ENCODE measurements at places on chromosomes 4 and X.

DNA sequence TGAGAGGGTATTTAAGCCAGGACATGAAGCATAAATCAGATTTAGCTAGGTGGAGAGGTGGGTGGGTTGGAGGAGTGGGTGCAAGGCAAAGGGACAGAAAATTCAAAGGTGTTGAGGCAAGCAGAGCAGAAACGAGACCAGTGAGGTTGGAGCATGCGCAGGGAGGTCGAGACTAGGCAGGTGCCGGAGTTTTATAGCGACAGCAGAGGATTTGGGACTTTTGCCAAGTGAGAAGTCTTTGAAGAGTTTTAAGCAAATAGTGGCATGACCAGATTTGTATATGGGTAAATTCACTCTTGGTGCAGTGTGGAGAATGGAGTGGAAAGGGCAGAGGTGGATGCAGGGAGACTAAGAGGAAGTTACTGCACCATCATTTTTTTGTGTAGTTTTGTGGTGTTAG lies 107.0 kb upstream of the TLR2 start:
- DNase-seq = no peak

DNA sequence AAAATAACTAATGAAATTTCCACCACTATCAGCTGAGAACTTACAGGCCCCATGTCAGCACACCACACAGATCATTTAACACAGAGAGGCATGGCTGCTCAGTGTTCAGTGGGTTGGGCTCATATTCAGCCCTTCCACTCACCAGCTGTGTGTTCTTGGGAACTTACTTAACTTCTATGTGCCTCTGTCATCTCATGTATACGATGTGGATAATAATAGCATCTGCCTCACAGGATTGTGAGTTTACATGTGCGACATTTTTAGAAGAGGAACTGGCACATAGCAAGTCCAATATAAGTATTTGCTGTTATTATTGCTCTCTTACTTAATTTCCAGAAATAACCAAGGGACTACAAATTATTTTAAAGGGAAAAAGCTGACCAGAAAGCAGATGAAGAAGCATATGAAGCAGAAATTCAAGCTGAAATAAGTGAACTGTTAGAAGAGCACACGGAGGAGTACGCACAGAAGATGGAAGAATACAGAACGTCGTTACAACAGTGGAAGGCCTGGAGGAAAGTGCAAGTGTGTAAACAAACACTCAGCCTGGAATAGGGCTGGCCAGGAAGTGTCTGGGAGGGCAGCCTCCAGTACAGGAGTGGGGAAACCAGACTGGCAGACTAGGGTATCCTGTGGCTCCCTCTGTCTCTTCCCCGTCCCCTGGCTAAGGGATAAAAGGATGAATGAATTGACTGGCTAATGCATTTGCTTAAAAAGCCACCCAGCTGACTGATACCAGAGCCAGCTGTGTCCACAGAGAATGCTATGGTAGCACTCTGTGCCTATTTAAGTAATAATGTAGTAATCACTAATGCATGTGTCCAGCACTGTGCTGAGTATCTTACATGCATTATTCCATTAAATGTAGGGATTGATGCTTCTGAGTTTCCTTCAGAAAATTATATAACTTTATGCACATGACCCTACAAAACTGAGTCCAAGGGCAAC lies 67.1 kb downstream of the CC2D2A start:
- DNase-seq = no peak

DNA sequence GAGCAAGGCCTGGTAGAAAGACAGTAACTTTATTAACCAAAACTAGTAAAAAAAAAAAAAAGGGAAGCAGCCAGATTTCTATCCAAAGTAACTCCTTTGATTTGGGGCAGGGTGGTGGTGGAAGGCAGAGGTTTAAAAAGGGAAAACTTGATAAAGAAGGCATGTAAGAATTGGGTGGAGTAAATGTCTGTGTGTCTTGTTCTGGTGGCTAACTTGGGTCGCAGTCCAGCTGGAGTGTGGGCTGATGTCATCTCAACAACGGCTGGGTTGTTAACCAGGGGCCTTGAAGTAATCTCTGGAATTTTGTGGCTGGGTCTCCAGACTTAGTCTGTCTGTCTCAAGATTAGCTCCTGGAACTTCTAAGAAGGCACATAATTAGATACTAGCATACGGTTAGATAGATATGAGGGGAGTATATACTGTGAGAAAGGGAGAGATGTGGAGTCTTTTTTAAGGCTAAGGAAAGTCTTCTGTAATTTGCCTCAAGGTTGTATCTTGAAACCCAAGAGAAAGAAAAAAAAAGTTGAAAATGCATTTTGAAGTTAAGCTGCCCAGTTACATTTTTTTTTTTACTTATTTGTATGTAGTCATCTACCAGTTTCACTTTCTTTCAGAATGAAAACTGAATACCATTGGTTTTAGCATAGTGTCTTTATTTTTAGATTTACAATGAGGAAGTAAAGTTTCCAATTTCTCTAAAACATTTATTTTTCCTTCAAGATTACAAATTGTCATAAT lies 48.3 kb downstream of the MTHFD2L start:
- no peak for DNase-seq

- DNase-seq = no peak
Observed at GRCh38 chr4:120842031-120842430, 80.5 kb downstream of the PRDM5 start.

GRCh38 chr4:151021637-151022334 lies 6.7 kb upstream of the LRBA start:
- no peak for DNase-seq

DNA sequence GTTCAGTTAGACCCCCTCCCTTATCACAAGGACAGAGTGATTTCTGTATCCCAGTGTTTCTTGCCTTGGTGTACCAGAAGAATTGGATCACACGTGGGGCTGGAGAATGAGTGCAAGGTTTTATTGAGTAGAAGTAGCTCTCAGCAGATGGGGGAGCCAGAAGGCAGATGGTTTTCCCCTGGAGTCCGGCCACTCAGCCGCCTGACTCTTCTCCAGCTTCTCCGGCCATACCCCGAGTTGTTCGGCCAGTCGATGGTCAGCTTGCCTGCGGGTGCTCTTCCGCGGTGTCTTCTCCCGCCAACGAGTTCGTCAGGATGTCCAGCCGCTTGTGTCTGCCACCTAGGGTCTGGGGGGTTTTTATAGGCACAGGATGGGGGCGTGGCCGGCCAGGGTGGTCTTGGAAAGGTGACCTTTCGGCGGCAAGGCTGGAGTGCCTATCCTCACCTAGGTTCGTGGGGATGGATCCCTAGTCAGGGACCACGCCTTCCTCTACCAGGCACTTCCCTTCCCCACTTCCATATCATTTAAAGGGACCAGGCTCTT lies 14.5 kb downstream of the GAB1 start:
- no peak for DNase-seq

GRCh38 chrX:32749070-32749469 lies 462.3 kb downstream of the DMD start:
- DNase-seq = no peak

GRCh38 chr4:85398276-85398675 lies 76.7 kb upstream of the ARHGAP24 start:
- no peak for DNase-seq

- no peak for DNase-seq
Observed at GRCh38 chr4:151799417-151800012, 38.7 kb upstream of the GATB start.

- DNase-seq = no peak
Observed at GRCh38 chr4:170589597-170590191, 499.9 kb upstream of the AADAT start.

DNA sequence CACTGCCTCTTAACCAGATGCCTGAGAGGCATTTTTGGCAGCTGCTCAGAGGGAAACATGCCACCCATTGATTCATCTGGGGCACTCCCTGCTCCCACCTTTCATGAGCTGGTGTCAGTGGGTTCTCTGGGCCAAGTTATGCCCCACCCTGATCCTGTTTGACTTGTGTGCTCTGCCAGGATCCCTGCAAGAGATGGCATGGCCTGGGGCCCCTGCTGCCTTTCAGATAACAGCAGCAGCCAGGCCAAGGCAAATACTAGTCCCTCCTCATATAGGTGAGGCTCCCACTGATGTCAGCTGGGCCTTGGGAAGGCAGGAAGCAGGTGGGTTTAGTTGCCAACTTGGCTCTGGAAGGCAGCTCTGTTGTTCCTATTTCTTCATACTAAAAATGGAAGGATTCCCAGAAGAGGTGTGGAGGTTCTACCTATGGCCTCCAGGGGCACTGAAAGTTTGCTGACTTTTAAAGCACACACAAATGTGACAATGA lies 192.9 kb upstream of the RBPJ start:
- DNase-seq = no peak

- DNase-seq = peak; percentile 90
Observed at GRCh38 chr4:76949276-76950051, at the start of gene SEPTIN11. Gene SEPTIN11, plus strand, starts transcription at chr4:76949752. Its CDS starts 152 bp downstream, at chr4:76949904.

DNA sequence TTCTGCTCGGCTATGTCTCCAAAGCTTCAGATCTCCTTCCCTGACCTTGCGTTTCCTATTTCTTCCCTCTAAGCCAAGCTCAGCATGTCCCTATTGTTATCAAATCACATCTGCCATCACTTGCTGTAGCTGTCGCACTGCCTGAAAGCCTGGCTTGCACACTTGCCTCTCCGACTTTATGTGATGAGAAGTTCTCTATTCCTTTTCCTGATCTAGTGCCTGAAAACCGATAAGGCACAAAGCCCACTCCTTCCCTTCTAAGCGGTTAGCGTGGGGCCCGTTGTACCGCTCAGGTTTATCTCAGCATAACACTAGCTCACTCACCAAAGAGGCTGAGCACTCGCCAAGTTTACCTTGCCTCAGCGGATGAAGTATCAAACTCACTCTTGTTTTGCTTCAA lies 816 bp downstream of the NMU start:
- no peak for DNase-seq

- no peak for DNase-seq
Observed at GRCh38 chr4:101135371-101136010, 211.8 kb downstream of the PPP3CA start.

DNA sequence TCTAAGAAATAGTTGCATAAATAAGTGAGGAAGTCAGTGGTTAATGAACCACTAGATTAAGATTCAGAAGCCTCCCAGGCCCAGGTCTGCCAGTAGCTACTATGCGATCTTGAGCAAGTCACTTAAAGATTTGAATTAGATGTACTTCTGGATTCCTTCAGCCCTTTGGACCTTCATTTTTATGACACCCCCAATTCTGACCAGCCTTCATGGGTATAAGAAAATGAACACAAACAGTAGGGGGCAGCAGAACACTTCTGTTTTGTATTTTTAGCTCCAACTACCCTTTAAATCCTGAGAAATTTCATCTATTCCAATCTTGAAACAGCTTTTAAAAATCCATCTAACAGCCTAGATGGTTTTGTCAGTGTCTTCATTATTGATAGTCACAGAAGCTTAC lies 19.0 kb downstream of the TMEM47 start:
- no peak for DNase-seq

DNA sequence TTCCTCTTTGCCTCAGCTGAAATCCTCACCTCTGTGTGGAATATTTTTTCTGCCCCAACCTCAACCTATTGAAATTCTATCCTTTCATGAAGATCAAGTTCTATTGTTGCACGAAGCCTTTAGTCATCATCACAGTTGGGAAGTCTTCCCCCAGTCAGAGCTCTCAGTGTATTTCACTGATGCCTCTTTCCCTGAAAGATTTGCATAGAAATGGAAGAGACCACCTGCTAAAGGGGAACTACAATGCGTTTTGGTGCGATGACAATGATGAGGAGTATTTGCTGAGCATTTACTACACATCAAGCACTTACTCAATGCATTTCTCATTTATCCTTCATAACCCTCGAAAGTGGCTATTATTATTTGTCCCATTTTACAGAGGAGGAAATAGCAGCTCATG lies 151.2 kb upstream of the KLF3 start:
- DNase-seq = no peak

GRCh38 chr4:147899512-147899911 lies 167.6 kb downstream of the ARHGAP10 start:
- DNase-seq = no peak

- DNase-seq = no peak
Observed at GRCh38 chr4:142925161-142925560, 79.1 kb upstream of the INPP4B start.

GRCh38 chrX:107686792-107687191 lies 58.5 kb downstream of the PRPS1 start:
- DNase-seq = no peak

GRCh38 chrX:39627257-39627656 lies 470.5 kb downstream of the BCOR start:
- no peak for DNase-seq
